ENCODE measurements at places on chromosomes 1 and 21.

DNA sequence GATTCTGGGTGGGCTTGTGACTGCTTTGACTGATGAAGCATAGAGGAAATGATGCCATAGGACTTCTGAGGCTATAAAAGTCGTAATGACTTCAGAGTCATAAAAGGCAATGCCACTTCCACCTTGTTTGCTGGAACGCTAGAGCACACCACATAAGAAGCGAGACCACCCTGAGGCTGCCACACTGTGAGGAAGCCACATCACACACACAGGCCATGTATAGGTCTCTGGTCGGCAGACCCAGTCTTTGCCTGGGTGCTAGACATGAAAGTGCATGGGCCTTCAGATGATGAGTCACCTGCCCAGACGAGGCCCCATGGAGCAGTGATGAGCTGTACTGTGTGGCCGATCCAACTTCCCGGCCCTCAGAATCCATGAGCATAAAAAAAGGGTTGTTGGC lies 14.2 kb upstream of the KANK4 start:
- no peak for DNase-seq

GRCh38 chr1:170669586-170670530 lies 5.9 kb downstream of the PRRX1 start:
- no peak for DNase-seq

DNA sequence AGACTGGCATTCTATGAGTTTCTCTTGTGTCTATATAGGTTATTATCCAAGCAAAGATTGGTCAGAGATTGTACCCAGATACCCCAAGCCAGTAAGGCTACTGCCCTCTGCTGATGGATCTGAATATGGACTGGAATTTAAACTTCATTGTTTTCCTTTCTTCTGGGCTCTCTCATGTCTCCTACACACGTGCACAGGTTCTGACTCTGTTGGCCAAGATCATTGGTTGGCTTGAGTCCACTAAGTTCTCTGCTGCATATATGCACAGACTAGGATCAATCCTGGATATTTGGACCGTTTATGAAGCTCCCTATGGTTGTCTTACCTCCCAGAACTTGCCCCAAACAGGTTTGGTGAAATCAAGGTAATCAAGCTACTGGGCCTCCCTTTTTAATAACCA lies 69.7 kb downstream of the CC2D1B start:
- DNase-seq = peak; percentile 65

GRCh38 chr21:43884861-43885417 lies 19.9 kb downstream of the AGPAT3 start:
- no peak for DNase-seq

DNA sequence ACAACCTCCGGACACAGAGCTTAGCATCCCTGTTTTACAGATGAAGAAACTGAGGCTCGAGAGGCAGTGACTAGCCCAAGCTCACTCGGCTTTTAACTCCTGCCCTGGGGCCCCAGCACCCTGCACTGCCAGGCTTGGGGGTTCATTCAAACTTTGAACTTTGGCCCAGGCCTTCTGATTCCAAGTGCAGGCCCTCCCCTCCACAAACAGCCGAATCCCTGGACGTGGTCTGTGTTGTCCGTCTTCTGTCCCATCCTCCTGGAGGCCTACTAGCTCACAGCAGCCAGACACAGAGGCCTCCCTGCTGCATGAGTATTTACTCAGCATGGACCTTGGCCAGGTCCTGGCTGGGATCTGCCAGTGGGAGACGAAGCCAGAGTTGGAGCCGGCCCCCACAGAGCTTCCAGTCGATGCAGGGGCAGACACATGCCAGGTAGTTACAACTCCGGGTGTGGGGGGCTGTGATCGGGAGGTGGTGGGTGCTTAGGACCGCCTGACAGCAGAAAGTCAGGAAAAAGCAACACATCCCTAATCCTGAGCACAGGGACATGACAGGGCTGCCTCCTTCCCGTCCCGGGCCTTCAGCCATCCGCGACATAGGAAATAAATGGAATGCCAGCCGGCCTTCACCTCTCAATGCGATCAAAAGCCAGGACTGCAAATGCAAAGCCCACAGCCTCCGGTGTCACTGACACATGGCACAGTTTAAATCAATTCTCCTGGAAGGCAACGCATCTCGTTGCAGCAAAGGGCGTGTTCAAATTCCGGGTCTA lies 7.4 kb downstream of the IFFO2 start:
- peak; percentile 78 for DNase-seq

- no peak for DNase-seq
Measured at GRCh38 chr1:43317817-43318471, 17.2 kb downstream of the TIE1 start.

- DNase-seq = no peak
Measured at GRCh38 chr1:1721201-1721600, 3.0 kb downstream of the CDK11A start.

DNA sequence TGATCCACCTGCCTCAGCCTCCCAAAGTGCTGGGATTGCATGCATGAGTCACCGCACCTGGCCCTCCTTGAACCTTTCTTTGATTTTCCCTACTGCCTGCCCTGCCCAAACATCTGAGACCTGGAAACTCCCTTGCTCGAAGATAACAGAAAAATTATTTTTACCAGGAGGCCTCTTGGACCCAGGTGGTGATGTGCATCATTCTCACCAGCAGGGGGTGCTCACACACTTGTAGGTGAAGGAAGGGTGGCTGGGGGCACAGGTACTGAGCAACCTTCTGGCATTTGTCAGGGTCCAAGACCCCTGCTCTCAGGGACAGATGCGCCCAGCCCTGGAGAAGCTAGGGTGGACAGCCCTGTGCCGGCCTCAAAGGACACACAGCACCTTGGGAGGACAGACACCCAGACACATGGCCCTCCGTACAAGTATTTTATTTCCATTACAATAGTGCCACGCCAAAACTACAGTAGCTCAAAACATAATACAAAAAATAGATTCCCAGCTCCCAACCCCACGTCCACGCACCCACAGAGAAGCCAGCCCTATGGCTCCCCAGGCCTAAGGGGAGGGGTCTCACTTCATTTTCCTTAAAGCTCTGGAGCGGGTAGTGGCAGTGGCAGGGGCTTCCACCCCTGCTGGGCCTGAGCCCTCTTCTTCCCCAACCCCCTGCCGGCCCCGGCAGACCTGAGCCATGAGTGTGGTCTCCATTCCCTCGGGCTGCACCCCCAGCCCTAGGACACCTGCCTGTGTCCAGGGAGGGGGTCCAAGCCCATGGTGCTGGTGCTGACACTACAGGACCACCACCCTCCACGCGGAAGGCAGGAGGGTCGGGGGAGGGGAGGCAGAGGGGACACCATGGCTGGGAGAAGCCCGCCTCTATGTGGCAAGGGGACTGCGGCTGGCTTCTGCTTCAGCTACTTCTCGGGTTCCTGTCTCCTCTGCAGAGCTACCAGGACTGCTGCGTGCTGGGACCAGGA lies 40.4 kb upstream of the EIF4G3 start:
- DNase-seq = peak; percentile 60

GRCh38 chr1:220166853-220167252 lies 72.9 kb downstream of the IARS2 start:
- no peak for DNase-seq

DNA sequence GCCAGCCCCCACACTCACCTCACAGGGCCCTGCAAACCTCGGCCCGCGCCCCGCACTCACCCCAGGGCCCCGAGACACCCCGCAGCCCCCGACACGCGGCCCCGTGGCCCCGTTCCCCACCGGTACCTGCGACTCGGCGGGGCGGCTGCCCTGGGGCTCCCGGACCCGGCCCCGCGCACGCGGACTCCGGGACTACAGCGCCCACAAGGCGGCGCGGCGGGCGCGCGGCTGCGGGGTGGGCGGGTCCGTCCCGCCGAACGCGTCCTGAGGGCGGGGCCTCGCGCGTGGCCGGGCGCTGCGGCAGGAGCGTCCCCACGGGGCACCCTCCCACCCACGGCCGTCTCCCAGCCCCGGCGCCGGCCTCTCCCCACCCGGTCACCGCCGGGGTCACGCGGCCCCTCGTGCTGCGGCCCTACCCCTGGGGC lies at the start of gene SLC19A1:
TSS of gene SLC19A1 (minus strand) at position 199 of the 425 bp plus-strand sequence. CDS start 4,481 bp downstream, outside the sequence.
- DNase-seq = peak; percentile 84

GRCh38 chr1:5751163-5751540 lies 241.1 kb downstream of the NPHP4 start:
- no peak for DNase-seq

GRCh38 chr1:15625056-15625917 lies 8.0 kb downstream of the DDI2 start:
- DNase-seq = no peak

- no peak for DNase-seq
Measured at GRCh38 chr1:88455621-88456256, 228.3 kb upstream of the PKN2 start.

GRCh38 chr1:194474701-194475100 lies 1288.3 kb upstream of the B3GALT2 start:
- DNase-seq = peak; percentile 16

DNA sequence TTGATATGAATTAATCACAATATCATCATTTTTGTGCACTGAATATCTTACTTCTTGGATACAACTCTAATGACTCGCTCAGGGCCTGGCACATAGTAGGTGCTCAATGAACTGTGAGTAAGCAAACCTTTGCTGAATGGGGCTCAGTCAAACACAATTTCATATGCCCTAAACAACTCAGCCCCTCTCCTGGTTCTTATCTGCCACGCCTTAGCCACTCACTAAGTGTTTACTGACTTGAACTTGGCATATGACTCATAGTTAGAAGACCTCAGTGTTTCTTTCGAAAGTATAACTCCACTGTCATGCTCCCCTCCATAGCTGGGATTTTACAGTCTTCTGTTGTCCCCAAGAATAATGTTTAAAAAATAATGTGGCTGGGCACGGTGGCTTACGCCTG lies 4.8 kb upstream of the IFNLR1 start:
- DNase-seq = peak; percentile 26

DNA sequence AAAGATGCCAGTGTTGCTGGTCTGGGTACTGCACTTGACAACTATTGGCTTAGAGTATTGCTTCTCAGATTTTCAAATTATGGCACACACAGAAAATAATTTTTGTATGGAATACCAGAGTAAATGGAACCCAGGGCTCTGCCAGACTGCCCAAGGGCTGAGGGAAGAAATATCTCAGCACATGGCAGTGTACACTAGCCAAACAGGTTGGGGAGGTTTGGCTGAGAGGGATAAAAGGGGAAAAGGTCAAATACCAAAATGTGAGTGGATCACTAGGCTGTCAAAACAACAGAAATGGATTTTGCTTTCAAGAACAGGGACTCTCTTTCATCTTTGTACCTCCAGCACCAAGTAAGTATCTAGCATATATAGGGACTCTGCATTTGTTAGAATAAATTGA lies 3.0 kb upstream of the RGS8 start:
- DNase-seq = no peak

GRCh38 chr21:38396325-38396724 lies 102.0 kb downstream of the ERG start:
- no peak for DNase-seq

DNA sequence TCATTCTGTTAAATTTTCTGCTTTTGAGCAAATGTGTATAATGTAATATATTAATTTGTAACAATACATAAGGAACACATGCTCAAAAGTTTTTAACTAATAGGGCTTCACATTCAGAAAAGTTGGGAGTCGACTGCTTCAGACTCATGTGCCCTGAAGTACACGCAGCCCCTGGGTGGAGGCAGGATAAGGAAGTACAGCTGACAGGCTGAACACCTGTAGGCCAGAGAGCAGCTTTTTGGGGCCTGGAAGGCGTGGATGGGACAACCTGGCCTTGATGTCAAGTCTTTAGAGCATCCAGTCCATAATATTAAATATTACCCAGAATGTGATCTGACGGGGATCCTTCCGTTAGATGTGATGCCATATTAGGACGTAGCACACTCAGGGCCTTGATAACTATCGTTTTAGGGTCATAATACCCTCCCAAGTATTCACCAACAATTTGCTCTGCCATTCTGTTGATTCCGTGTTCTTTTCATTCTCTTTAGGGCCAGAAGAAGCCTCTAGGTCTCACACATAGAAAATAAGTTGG lies 485.2 kb downstream of the SIPA1L2 start:
- no peak for DNase-seq

DNA sequence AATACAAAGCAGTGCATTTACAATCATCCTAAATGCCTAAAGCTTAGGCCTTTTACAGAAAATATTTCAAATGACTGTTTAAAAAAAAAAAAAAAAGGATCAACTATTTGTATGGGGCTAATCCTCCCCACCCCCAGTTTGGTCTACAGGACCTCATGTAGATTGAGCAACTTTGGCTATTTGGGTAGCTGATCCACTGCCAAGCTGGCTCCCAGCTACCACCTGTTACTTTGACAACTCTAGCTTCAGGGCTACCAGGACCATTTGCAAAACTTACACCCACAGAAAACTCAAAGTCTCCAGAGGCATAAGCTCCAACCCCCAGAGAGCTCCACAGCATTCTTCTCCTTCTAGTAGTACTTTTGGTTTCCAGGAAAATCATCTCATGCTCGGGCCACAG lies 29.4 kb downstream of the JAK1 start:
- DNase-seq = no peak

DNA sequence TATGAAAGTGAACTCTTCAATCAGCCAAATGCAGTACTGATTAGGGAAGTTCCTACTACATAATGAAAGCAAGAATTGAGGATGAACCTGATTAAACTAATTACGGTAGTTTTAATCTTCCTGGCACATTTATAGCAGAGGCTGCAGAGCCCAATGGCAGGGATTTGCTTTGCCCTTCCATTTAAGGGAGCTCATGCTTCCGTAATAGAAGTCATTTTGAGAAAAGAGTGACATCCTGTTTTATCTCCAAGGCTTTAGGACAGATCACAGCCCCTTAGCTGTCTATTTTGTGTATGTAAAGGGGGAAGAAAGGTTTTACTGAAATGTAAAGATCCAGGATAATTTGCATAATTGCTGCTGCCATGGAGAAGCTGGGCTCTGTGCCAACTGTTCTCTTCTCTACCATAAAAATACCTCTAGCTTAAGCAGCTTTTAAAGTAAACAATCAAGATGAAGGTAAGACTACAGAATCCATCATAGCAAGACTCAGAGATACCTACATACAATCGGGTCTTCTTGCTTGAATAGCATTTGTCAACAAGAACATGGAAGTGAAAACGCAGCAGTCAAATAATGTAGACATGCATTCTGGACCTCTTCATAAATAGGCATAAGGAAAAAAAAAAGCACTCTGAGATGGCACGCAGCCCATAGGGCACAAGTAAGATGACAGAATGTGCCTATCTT lies 62.5 kb downstream of the ASH1L start:
- peak; percentile 48 for DNase-seq

GRCh38 chr1:3432306-3432705 lies 22.2 kb upstream of the ARHGEF16 start:
- no peak for DNase-seq

- no peak for DNase-seq
Measured at GRCh38 chr1:58620259-58620658, 43.2 kb upstream of the TACSTD2 start.

GRCh38 chr21:34924771-34925419 lies 124.2 kb downstream of the RUNX1 start:
- no peak for DNase-seq

All from astrocyte of the hippocampus (primary cell).